ENCODE measurements at places on chromosomes 4 and X. TPM values are rescaled to one million over a fixed set of nuclear protein-coding genes. Genes with fewer than 3 reads are reported as not detected.

- DNase-seq, result no peak
Measured at GRCh38 chr4:150206265-150206664, 128.0 kb downstream of the DCLK2 start.

DNA sequence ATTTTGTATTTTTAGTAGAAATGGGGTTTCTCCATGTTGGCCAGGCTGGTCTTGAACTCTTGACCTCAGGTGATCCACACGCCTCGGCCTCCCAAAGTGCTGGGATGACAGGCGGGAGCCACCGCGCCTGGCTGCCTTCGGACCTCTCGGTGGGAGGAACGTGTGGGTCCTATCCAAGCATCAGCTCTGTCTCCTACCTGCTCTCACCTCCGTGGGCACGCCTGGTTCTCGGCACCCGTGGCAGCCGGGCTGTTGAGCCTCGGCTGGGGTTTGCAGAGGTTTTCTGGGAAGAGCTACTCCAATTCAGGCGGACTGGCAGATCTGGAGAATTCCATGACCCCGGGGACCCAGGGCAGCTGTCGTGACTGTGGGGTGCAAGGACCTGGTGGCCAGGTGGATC lies 23.6 kb upstream of the PPP2R3B start:
- no peak for DNase-seq

The ARHGAP4 gene
- total RNA-seq, result 15.2 TPM

The RNF128 gene
- total RNA-seq, result 0.26 TPM

DNA sequence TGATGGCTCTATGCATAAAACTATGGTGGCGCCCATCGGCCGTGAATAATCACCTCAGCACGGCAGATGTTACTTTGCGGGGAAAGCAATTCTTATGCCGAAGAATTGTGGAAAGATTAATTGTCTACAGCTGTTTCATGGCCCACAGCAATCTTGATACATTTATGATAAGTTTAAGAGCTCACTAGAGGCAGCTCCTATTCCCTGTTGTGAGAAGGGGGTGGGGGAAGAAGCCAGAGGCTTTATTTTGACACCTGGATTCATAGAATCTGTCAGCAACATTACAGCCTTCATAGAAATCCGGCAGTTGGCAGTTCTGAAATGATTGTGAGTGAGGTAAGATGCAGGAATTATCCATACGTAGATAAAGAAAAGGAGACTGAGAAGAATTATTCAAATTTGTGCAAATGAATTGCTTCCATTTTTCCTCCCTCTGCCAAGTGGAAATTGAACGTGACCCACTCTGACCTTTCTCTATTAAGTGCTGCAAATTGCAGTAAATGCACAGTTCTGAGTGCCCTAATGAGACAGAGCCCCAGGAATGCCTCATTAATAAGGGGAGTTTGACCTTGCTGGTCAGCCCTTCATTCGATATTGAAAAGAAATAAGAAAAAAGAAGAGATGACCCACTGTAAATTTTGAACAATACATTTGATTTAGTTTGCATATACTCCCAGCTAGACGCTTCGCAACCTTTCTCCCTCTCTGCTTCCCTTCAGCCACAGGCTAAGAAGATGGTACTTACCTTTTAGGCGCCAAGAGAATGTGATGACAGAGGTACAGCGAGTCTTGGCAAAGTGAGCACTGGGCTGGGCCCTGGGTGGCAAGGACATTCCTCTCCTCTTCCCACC lies 188.8 kb downstream of the GPAT3 start:
- DNase-seq, result no peak

The ZAR1 gene
- total RNA-seq, result not detected

The NAP1L3 gene
- 0.86 TPM for total RNA-seq

DNA sequence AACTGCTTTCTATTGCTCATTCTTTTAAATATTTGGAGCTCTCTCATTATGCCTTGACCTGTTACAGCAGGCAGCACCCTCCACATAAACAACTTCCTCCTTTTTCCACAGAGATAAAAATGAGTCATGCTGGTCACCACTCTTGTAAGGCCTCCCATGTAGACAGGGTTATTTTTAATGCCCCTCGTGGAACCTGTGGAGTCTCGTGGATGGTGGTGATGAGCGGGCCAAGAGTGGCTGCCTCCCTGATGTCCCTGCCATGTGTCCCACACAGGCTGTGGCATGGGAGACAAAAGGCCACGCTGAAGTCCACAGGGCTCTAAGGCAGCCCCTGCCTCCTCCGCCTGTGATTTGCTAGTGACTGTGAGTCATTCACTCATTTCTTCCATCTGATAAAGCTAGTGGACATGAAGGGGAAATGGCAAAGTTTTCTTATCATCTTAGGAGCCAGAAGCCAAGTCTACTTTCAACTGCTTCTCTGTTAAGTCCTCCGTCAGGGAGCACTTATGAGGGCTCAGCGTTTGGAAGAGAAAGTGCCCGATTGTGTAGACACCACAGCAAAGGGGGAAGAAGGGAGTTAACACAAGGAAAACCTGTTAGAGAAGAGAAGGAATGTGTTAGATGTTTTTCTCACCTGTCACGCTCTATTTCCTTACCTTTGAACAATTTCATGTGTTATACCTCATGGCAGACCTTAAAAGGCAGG lies 121.6 kb upstream of the FAT1 start:
- DNase-seq, result peak; percentile 81

DNA sequence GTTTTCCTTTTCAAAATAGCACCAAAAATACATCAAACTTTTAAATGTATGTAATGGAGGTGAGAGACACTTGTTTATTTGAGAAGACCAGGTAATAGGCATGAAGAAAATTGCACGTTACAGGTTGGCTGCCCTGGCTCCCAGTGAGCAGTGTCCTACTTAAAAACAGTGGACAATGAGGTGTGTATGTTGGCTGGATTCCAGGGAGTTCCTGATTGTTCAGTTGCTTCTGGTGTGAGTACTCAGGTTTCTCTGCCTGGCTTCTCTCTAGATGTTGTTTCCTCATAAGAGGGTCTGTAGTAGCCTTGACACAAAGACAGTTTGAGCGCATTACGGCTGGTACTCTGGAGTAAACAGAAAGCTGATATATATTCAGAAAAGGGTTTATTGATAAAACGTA lies 29.4 kb downstream of the SNX25 start:
- DNase-seq, result peak; percentile 47

All from LHCN-M2 (cell line).